ENCODE measurements at places on chromosomes 11 and 22.

GRCh38 chr11:57313071-57313787 is 11.5 kb downstream of the TNKS1BP1 start:
- no peak for DNase-seq

DNA sequence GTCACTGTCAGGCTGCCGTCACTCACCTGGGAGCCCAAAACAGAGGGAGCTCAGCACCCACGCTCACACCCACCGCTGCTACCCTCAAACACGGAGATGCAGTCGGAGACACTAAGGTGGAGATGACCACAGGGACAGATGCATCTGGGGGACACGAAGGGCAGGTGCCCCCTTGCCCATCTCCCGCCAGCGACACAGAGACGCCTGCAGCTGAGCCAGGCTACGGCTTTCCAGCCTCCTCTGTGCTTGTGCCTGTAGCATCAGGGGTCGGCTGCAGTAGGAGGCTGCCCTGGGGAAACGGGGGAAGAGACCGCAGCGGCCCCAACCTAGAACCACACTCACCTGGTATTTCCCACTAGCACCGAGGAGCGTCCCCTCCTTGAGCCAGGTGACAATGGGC is 19.3 kb downstream of the IGSF9B start:
- no peak for DNase-seq

DNA sequence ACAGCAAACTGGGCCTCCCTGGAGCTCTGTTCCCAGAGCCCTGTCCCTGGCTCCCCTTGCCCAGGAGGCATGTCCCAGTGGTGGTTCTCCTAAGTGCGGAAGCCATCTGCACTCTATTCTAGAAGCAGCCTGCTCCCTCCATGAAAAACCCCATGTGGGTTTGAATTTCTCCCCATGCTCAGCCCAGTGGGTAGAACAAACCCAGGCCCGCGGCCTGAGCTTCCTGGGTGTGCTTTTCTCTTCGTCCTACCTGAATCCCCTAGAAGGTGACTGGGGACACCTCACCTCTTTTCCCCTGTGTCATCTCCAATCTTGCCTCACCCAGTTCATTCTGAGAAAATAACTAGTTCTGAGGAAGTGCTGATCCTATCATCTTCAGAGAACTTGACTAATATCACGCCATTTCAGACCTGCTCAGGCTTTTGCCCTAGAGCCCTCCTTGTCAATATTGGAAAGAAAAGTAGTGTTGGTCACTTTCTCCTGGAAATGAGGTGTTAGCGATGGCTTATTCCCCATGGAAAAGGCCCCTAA is 15.9 kb downstream of the IL10RA start:
- DNase-seq: no peak

- no peak for DNase-seq
These were observed 4.6 kb downstream of the LGALS12 start for GRCh38 chr11:63510360-63511047.

- no peak for DNase-seq
These were observed 676.9 kb downstream of the BRD1 start for GRCh38 chr22:49150801-49151221.

- DNase-seq: no peak
These were observed 17.7 kb downstream of the CDKN1C start for GRCh38 chr11:2867722-2868505.

DNA sequence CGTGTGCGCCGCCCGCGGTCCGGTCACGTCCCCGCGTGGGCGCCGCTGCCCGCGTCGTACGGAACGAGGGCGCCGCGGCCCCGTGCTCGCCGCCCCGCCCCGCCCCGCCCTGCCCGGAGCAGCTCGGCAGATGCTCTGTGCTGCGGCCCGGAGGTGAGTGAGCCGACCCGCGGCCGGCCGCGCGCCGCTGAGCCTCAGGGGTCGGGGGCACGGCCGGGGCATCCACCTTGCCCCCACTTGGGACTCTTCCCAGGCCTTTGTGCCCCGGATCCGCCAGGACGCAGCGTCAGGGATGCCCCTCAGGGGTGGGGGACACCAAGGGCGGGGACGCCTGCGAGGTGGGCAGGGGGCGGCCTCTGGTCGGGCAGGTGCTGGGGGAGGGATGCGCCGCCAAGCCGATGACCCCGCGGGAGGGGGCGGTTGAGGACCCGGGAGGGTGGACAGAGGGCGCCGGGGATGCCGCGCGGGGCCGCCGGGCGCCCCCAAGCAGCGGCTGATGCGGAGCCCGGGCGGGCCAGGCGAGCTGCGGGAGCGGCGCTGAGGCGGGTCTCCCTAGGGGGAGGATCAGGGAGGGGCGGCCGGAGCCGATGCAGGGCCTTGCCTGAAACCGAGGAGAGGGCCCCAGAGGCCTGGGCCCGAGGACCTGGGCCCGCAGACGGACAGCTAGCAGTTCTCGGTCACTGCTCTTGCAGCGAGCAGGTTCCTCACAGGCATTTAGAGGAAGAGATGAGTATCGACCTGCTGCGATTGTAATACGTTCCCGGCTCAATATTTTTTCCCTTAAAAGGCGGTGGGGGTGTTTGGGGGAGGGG is at the start of gene GNAZ:
Gene GNAZ, plus strand, starts transcription at position 102 of the 812 bp plus-strand sequence. CDS start 25,177 bp downstream, outside the sequence.
- no peak for DNase-seq

GRCh38 chr11:72871119-72871518 is 56.9 kb downstream of the ATG16L2 start:
- no peak for DNase-seq

DNA sequence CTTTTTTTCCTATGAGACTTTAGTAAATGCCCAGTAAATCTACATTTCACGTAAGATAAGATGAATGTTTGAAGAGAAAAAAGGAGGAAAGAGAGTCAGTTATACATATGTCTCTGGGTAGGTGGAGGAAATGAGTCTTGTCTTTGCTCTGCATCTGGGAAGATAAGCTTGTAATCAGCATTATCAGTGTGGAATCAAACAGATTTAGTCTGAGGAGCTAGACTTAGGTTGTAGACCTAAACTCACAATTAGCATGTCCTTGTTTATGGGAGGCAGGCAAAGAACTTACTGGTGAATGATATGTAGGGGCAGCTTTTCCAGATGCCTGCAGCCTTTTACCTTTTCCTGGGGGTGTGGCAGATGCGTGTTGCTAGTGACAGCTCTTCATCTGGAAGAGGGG is 962.3 kb downstream of the TBC1D22A start:
- DNase-seq: peak; percentile 24

Data from esophagus muscularis mucosa (tissue), 4 donors.